ENCODE measurements at places on chromosomes 1 and 21.

- DNase-seq = no peak
These were observed 6.1 kb downstream of the SLC25A44 start for GRCh38 chr1:156200044-156200443.

DNA sequence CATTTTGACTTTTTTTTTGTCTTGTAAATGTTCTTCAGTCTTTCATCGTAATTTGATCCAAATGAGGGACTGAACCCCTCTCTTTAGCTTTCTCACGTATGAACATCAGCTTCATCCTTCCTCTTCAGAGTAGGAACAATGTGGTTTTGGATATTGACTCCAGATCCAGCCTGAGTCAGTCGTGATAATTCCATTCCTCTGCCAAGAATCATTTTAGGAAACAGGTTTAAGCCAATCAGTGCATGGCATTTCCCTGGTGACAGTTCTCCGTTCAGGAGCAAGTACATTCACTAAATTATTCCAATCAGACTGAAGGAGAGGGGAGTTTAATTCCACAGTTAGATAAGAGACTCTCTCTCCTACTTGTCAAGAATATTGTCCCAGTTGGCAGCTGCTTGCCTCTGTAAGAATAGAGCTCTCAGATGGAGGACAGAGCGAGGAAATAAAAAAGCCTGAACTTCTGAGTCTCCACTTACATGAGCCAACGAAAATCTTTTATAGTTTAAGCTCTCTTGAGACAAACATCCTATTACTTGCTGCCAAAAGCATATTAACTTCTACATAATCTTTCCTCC is 18.6 kb downstream of the RHOU start:
- no peak for DNase-seq

DNA sequence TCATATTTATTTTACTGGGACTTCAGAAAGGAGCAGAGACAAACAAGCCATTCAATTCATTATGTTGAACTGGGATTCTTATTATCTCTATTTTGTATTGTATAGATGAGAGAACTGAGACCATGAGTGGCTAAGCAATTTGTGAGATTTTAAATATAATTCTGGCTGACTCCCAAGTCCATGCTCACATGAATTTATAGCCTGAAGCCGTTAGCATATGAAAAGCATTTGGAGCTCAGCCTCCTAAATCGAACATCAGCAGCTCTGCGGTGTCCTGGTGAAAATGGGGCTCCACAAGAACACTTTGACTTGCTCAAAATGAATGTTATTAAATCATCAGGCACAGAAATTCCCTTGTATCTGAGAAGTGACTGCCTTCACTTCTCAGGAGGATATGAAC is 96.8 kb upstream of the DPT start:
- no peak for DNase-seq

GRCh38 chr1:29719253-29719652 is 482.9 kb downstream of the PTPRU start:
- DNase-seq = no peak

GRCh38 chr1:157439302-157439954 is 112.9 kb downstream of the FCRL5 start:
- DNase-seq = no peak

DNA sequence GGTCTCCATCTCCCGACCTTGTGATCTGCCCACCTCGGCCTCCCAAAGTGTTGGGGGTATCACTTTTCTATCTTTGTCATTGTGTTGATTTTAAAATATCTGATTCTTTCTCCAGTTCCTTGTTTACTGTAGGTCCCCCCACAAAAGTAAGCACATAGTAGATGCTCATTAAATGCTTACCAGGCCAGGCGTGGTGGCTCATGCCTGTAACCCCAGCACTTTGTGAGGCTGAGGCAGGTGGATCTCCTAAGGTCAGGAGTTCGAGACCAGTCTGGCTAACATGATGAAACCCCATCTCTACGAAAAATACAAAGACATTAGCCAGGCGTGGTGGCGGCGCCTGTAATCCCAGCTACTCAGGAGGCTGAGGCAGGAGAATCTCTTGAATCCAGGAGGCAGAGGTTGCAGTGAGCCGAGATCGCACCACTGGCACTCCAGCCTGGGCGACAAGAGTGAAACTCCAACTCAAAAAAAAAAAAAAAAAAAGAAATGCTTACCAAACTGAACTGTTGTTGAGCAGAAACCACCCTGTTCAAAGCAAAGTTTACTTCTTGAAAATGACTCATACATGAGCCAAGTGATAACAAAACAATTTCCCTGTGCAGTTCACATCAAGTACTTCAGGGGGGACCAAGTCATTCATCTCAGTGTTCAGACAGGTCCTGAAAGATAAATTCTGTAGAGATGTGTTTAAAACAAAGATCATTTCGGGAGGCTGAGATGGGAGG is 24.3 kb upstream of the NID1 start:
- no peak for DNase-seq

GRCh38 chr1:62295921-62296491 is 23.2 kb downstream of the KANK4 start:
- no peak for DNase-seq

DNA sequence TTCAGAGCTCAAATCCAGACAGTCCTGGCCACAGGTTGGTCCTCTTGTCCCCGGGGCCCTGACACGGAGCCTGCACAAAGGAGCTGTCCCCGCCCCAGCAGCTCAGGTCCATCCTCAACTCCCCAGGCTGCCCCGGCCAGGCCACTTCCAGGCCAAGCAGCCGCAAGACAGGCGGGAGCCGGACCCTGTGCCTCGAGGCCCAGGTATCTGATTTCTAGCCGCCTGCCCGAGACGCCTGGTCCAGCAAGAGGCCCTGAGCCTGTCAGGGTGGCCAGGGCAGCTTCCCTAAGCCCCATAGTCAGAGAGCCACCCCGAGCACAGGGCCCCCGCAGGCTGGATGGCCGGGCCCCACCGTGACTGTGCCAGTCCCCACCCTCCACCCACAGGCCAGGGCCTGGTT is 165.3 kb downstream of the PRDM16 start:
- DNase-seq = no peak

GRCh38 chr21:42319376-42319775 is 4.2 kb upstream of the TFF3 start:
- DNase-seq = no peak

DNA sequence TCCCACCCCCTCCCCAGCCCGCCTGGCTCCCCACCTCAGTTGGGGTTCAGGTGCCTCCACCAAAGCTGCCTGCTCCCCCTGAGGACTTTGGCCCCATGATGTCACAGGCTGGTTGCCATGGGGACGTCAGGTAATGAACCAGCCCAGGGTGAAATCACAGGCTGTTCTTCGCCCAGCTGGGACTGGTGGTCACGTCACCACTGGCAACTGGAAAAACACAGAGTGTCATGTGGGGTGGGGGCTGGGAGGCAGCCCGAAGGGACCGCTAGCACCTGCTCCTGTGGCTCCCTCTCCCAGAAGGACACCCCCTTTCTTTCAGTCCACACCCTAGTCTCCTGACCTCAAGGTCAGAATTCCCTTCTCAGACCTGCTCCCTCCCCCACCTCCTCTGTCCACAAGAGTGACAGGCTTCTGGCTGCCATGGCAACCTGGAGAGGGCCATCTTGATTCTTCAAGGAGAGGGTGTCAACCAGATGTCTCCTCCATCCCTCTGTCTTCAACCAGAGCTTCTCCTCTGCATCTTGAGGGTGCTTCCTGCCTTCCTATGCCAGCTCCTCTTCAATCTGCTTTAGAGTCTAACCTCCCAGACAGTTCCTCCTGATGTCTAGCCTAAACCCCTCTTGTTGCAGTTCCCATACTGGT is 6.2 kb downstream of the FAM131C start:
- DNase-seq = no peak

GRCh38 chr1:245197121-245197520 is 42.3 kb downstream of the KIF26B start:
- no peak for DNase-seq

DNA sequence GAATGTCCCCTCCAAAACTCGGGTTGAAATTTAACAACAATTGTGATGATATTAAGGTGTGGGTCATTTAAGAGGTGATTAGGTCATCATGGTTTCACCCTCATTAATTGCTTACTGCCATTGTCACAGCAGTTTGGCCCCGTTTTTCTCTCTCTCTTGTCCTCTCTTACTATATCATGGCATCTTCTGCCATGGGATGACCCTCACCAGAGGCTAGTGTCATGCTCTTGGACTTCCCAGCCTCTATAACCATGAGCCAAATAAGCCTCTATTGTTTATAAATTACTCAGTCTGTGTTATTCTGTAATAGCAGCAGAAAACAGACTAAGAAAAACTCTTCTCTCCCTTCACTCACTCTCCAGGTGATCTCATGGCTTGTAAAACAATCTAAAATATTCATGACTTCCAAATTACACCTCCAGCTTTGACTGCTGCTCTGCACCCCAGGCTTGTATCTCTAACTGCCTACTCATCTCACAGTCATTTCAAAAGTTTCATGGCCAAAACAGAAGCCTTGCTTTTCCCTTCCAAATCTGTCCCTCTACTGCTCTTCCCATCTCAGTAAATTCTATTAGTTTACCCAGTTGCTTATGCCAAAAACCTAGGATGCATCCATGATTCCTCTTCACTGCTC is 9.4 kb upstream of the FAM76A start:
- no peak for DNase-seq

- DNase-seq = peak; percentile 88
These were observed 1.8 kb downstream of the ARPC5 start for GRCh38 chr1:183633676-183634343.

DNA sequence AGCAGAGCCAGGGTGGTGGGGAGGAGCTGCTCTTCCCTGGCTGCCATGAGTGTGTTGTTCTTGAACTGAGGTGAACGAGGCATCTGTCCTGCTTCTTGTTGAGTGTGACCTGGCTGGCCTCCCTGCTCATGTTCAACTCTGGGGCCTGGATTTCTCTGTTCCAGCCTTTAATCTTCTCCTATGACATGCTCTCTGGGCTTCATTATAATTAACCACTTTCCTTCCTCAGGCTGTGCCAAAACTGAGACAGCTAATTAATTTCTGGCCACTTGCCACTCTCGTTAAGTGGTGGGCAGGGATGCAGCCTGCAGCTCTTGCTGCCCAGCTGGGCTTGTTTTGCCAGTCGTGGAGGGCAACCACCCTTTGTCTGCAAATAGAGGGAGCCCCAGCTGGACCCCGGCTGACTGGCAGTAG is 23.3 kb downstream of the OPRD1 start:
- peak; percentile 94 for DNase-seq

- no peak for DNase-seq
These were observed 56.7 kb downstream of the UCK2 start for GRCh38 chr1:165884009-165884689.

- DNase-seq = no peak
These were observed 81.8 kb downstream of the LRRC7 start for GRCh38 chr1:69649383-69649990.

- no peak for DNase-seq
These were observed 68.4 kb upstream of the ATP5PO start for GRCh38 chr21:33984021-33984481.

DNA sequence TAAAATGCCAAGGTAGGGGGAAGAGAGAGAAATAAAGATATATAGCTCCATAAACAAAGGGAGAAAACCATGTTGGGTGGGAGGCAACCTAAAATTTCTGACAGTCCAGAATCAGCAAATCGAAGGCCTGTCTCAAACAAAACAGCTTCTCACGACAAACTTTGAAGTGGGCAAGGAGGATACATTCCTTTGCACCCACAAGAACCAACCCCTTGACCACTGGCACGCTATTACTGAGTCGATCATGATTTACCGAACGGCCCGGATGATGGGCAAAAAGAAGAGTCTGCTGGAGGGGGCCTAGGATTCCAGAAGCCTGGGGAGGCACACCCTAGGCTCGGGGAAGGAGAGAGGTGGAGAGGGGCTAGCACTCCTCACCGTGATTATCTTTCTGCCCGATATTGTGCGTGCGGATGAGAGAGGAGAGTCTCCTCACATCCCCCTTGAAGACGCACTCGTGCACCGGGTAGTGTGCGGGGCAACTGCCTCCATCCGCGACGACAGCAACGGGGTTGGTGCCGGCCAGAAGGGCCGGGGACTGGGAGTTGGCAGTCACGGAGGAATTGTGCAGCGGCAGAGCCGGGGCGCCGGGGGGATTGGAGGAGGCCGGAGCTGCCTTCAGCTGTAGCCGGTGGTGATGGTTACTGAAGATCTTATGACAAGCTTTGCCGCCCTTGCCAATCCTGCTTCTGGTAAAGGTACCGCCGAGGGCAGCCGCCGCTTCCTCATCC is 756 bp downstream of the ANKRD13C start:
- no peak for DNase-seq

- DNase-seq = no peak
These were observed 510 bp upstream of the UBIAD1 start for GRCh38 chr1:11272544-11272831.

DNA sequence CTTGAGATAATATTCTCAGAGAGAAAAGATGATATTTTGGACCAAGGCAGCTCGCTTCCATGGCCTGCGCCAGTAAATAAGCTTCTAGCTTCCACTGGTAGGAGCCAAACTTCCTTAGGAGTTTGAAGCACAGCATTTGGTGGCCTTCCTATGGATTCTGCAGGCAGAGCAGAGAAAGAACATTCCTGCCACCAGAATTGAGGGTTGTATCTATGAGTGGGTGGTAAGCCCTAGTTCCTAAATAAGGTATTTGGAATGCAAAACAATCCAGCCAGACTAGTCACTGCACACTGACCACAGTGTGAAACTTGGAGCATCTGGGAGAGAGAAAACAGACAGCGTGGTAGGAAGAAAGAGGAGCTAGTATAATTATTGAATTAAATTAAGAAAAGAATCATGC is 54.1 kb upstream of the BCAR3 start:
- DNase-seq = no peak

- DNase-seq = no peak
These were observed 155.7 kb downstream of the PTPRC start for GRCh38 chr1:198794498-198794897.

DNA sequence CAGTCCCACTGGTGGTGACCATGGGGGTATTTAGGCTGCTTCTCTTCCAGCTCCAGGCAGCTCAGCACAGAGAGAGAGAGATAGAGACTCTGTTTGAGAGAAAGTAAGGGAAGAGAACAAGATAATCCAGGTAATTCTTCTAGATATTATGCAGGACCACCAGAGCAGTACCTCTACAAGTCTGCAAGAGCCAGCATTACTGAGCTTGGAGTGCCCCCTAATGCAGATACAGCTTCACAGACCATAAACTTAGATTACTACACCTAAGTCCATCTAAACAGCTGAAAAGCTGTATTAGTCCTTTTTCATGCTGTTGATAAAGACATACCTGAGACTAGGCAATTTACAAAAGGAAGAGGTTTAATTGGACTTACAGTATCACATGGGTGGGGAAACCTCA is 570.3 kb downstream of the LRRIQ3 start:
- no peak for DNase-seq

GRCh38 chr1:89998306-89998705 is 3.4 kb downstream of the ZNF326 start:
- DNase-seq = no peak

GRCh38 chr1:181551249-181551648 is 67.9 kb downstream of the CACNA1E start:
- no peak for DNase-seq

- DNase-seq = no peak
These were observed 1.2 kb upstream of the ADAM15 start for GRCh38 chr1:155049651-155050559.

- DNase-seq = no peak
These were observed 40.2 kb upstream of the EPS8L3 start for GRCh38 chr1:109803901-109804331.

- DNase-seq = no peak
These were observed 81.1 kb downstream of the SIK1 start for GRCh38 chr21:43345746-43346409.
